ENCODE measurements at places on chromosomes 2 and 18.

- DNase-seq = no peak
Observed at GRCh38 chr2:240764605-240765004, 55.4 kb downstream of the KIF1A start.

DNA sequence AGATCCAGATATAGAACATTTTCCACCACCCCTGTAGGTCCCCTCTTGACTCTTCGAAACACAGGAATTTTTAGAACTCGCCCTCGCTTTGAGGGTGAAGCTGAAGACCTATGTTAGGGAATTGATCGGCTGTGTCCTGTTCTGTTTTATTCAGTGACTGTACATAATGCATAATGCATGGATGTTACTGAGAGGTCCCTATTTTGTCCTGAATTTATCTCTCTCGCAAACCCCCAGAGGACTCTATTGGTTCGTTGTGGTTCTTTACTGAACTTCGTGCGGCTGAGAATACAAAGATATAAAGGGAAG is 431 bp upstream of the EIF5B start:
- DNase-seq = no peak

DNA sequence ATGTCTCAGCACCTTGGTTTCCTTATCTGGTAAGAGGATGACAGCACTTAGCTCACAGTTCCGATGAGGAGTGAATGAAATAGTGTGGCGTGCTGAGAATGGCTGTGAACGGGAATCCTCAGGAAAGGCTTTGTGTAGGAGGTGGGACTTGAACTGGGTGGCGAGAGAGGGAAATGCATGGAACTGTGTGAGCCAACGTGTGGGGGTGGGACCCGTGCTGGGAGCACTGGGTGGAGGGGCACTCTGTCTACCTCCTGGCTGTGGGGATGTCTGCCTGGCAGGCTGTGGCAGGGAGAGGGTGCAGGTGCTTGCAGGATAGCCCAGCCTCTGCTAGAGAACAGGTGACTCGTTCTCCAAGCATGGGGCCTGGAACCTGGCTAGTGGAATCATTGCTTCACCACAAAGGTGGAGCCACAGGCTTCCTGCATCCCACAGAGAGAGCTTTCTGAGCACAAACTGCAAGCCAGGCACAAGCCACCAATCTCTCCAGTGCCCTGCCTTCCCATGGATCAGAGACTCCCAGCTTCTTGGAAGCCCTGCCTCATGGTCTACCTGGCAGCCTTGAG is 145.2 kb downstream of the CELF4 start:
- no peak for DNase-seq

DNA sequence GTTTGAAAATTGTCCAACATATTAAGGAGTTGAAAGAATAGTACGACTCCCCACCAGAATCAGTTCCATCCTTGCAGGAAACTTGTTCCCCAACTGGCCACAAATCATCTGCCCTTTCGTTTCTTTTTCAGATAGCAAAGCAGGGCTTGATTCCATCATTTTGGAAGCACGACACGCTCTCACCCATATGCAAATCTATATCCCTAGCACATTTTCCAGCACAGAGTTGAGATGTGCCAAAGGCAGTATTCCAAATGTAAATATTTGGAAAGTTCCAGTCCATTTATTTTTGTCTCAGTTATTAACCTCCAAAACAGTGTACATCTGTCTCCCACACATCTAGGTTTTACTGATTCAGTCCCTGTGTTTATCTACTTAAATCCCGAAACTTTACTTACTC is 128.8 kb upstream of the BCL2L11 start:
- no peak for DNase-seq

- peak; percentile 11 for DNase-seq
Observed at GRCh38 chr18:66013969-66014368, 263.2 kb downstream of the CDH7 start.

GRCh38 chr2:2270808-2271415 is 60.2 kb downstream of the MYT1L start:
- no peak for DNase-seq

DNA sequence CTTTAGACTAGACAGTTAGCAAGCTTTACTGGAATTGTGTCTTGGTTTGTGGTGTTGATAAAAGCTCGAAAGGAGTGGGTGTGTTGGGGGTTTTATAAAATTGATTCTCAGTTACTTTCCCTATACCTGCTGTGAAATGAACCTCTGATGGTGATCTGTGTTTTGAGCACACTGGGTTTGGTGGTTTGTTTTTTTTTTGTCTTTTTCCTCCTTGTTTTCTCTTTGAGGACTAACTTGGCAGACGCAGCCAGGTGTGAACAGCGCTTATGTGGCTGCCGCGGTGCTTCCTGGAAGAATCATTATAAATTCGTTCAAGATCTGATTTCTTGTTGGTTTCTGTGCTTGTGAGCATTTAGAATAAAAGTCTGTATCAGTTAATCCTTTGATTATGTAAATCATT is 28.5 kb downstream of the GRHL1 start:
- no peak for DNase-seq

DNA sequence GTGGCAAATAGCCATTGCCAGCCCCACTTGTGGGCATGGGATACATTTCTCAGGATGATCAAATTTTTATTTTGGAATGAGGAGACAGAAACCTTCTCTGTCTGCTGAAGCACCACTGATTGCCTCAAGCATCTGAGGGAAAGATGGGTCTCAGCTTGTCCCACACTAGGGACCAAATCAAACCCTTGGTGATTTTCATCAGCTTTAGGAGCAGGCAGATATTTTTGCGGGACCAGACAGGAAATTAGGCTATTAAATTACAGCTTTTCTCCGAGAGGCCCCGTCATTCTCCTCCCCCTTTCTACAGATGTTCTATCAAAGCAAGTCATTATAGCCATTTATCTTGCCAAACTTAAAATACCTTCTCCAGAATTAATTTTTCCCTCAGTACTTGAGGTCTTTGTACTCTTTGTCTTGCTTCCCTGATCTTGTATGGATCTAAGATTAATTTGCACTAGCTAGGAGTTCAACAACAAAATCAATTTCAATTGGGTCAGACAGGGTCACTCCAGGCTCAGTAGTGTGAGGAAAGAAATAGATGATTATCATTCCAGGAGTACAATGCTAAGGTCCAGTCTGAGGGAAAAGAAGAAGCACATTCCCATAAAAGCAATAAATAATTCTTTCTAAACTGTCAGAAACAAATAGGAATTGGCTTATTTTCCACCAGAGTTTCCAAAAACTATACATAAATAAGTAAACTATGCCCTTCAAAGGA is 818.1 kb upstream of the SOX11 start:
- DNase-seq = no peak

DNA sequence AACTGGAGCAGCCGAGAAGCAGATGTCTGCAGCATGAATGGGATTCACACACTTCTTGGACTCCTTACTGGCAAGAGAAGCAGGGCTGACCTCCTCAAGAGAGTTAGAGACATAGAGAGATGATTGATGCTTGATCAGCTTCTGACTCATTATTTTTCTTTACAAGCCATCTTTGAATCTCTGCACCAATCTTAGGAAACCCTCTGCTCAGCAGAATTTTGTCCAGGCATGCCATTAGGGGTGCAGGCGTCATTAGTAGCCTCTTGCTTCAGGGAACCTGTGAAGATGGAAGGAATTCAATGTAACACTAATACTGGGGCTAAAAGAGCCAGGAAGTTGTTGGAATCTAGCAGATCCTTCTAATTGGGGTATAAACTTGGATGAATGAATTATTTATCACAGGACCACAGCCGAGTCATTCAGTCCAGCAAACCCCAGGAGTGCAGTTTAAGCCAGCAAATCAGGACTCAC is 151.8 kb downstream of the MGAT5 start:
- DNase-seq = peak; percentile 84

GRCh38 chr18:50138181-50139064 is 56.5 kb downstream of the MYO5B start:
- DNase-seq = peak; percentile 14

DNA sequence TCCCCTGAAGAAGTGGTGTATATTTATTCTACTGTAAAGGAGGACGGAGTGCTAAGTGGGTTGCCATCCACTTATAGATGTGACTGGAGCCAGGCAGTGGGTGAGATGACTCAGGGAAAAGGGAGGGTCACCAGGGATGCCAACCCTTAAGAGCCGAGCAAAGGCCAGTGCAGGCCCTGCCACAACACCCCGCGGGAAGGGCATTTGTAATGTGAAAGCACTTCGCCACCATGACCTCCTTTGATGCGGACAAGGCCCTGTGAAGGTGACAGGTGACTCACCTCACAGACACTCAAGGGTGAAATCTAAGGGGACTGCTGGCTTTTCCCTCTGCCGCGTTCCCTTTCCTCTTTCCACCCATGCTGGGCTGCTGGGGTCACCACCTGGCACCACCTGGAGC is 50.2 kb upstream of the MRPL33 start:
- DNase-seq = no peak

DNA sequence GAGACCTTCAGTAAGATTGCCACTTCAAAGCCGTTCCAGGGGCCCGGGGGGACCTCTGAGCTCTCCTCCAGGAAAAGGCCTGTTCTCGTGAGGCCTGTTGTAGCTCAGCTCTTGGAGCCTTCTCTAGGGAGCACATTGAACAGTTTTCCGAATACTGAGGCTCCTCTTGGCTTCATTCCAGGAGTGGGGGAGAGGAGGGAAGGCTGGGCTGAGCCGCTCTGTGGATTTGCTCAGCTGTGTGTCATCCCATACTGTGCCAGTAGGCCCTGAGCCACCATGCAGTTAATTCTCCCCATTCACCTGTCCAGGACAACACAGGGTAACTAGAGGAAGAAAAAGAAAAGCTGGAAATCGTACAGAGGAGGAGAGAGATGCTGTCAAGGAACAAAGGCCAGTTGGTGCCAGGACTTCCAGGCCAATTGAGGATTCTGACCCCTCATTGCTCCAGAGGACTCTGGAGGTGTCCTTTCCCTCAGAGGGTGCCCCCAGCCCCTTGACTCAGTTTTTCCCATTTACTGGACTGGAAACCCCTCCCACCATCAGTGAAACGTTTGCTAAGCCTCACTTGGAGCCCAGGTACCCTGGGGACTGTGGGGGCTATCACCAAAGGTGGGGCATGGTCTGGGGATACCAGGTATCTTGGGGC is 41.4 kb downstream of the HS1BP3 start:
- DNase-seq = peak; percentile 79

GRCh38 chr18:35672897-35673296 is 91.4 kb downstream of the GALNT1 start:
- peak; percentile 26 for DNase-seq

DNA sequence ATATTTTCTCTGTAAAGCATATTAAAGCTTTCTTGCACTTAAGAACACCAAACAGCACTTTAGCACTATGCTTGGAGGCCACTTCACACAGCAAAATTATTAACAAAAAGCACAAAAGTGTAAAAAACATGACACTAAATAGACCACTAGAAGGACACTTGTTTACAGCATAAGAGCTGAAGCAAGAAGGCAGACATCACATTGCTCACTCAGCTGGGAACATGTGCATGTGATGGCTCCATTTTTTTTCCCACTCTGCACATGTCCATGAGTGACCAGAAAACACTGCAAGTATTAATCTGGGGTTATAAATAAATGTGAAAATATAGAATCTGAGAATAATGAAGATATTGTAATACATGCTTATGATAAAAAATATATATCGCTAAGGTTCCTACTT is 103.1 kb upstream of the MAPRE2 start:
- no peak for DNase-seq

- peak; percentile 62 for DNase-seq
Observed at GRCh38 chr18:10896851-10897250, 252.5 kb downstream of the PIEZO2 start.

DNA sequence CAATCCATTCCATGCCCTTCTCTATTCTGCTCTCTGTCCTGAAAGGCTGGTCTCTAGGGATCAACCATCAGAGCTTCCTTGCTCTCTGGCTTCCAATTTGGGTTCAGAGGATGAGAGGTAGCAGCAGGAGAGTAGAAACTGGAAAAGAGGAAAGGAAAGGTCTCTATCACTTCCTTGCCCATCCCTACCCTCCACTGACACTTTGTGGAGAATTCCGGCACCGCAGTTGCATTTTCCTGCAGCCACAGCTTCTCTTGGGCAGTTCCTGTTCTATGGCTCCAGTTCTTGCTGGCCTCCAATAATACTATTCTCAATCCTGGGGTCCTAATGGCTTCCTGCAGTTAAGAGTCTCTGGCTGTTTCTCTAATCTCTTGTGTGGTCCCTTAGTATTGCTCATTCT is 13.3 kb upstream of the IMPACT start:
- peak; percentile 23 for DNase-seq

- no peak for DNase-seq
Observed at GRCh38 chr2:227785293-227785692, 28.3 kb upstream of the CCL20 start.

- DNase-seq = peak; percentile 65
Observed at GRCh38 chr2:164792316-164793170, 49.1 kb downstream of the COBLL1 start.

GRCh38 chr2:240857039-240858008 is 11.3 kb upstream of the AGXT start:
- DNase-seq = no peak

- no peak for DNase-seq
Observed at GRCh38 chr2:103784261-103784660, 1022.4 kb downstream of the TMEM182 start.

DNA sequence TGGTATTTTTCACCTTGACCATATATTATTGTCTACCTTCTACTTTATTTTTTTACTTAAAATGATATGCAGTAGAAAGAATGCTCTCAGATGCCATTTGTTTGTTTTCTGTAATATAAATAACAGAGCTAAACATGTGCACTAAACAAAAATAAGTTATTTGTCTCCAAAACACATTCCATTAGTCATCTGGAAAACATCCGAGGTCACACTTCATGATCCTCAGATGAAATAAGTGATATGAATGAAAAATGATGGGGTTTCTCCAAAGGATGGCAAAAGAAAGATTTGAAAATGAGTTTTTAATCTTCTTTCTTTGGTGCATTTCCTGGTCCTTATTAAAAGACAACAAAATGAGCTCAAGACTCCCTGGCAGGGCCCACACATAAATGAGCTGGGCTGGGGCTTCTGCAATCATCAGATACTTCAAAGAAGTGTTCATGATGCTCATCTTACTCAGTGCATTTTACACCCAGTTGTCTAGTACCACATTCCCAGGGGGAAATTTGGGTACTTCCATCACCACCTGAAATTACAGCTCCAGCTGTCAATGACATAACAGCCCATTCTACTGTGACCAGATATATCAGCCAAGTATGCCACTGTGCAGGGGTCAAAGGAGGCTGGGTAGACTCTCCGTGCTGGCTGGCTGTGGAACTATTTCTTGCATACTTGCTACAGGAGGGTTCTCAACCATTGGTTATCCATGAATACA is 283.5 kb downstream of the PID1 start:
- DNase-seq = no peak

DNA sequence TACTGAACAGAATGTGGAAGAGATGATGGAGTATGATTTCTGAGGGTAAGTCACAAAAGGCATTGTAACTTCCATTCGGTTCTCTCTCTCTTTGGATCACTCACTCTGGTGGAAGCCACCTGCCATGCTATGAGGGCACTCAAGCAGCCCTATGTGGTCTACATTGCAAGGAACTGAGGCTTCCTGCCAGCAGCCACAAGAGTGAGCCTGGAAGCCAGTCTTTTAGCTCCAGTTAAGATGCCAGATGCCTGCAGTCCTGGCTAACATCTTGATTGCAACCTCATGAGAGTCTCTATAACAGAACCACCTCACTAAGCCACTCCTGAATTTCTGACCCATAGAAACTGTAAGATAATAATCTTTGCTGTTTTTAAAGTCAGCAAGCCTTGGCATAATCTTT is 935.7 kb downstream of the LRP1B start:
- DNase-seq = no peak

- DNase-seq = peak; percentile 81
Observed at GRCh38 chr2:62586981-62587380, 81.0 kb upstream of the TMEM17 start.
